MV-4-11 (cell line): ENCODE measurements at places on chromosomes 6 and 20.

GRCh38 chr6:14211562-14211942 lies 94.0 kb downstream of the CD83 start:
- peak; percentile 28 for DNase-seq

- no peak for DNase-seq
Observed at GRCh38 chr20:36251426-36251825, 15.1 kb downstream of the AAR2 start.

GRCh38 chr6:104608101-104608500 lies 251.6 kb downstream of the HACE1 start:
- peak; percentile 17 for DNase-seq

DNA sequence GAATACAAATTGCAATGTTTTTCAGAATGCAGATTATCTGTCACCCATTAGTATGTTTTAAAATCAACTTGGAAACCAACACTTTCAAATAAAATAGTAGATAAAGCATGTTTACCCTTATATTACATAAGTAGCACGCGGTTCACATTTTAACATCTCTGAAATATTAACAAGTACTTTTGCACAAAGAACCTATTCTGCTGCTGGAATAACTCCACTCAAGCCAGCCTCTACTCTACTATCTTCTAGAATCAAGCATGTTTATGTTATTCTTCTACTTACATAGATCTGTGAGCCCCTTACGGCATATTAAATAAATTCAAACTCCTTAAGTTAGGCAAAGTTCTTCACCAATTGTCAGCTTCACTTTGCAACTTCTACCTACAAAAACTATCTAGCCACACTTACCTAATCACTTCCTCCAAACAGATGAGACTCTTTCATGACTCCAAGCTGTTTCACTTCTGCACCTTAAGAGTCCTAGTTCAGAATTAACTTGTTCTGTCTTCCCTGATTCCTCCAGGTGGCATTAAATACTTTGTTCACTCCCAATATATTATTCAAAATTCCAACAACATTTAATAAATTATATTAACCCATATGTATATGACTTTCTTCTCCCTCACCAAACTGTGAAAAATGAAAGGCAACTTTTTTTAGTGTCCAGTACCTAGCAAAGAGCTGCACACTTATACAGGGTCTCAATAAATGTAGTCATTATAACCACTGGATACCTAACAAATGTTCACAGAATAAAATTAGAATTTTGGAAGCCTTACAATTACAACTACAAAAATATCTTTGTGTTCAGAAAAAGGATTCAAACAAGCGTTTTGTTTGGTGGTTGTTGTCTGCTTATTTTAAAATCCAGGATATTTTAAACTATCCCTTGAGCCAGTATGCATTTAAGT lies 12.1 kb downstream of the CEP85L start:
- no peak for DNase-seq

GRCh38 chr20:32135983-32136515 lies 26.5 kb downstream of the TM9SF4 start:
- DNase-seq: no peak

- DNase-seq: peak; percentile 41
Observed at GRCh38 chr20:58623579-58624473, 27.3 kb upstream of the STX16 start.

DNA sequence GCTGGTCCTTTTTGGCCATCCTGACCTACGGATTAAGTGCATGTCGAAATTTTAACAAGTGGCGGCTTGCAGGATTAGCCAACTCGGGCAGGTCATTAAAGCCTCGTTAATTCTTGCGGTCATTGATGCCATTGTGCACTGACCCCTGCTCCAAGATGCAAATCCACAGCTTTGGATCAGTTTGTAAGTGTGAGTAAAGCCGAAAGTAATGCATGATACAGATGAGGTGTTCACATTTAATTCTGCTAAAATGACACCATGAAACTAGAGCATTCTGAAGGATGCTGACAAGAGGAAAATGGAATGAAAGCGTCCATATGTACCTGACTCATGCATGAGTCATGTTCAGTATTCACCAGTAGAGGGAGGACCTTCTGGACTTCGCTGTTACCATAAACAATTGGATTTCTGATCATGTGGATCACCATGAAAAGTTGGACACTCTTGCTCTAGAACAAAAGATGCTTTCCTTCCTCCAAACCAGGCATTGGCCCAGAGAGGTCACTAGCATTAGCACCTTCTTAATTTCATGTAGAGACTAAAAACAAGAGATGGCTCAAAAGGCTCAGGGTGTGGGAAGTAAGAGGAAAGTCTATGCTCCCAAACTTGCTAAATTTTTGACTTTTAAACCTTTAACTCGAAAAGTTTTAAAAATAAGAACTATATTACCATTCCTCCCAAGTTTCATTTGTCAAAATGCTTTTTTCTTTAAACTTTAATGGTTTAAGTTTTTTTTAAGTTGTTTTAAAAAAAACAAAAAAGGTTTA lies 48.0 kb downstream of the MUC22 start:
- no peak for DNase-seq

DNA sequence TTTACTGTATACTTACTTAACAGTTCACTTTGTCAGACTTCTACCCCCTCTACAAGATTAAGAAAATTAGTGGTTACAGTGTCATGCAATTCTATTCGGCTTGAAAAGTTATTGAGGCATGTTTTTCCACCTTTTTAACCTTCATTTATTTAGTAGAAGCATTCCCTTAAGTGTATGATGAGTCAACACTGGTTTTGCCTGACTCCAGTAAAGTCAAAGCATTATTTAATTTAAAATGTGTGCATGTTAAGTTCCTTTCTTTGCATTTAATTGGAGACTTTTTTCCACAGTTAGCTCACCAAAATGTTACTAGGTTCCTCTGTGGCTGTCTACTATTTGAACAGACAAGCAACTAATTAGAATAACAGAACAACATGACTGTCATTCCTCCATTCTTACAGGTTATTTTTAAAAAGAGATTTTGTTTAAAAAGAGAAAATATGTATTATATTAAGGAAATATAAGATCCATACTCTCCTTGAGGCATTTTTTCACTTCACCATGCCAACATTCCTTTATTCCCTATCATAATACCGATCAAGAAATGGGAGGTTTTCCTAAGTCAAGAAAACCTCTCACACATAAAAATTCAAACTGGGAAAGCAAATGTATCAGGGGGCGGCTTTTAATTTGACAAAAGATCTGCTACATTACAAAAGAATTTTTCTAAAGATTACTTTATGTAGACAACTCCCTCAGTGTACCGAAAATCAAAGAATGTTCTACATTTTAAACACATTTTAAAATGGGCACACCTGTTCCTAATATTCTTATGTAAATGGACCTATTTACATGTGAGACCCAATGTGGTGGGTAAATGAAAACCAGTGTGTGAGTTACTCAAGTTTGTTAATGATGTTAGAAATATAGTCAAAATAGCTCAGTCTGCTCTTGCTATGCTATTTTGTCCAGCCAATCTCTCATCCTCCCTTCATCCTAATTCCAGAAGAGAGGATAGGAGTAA lies 361.2 kb downstream of the UTRN start:
- DNase-seq: no peak

DNA sequence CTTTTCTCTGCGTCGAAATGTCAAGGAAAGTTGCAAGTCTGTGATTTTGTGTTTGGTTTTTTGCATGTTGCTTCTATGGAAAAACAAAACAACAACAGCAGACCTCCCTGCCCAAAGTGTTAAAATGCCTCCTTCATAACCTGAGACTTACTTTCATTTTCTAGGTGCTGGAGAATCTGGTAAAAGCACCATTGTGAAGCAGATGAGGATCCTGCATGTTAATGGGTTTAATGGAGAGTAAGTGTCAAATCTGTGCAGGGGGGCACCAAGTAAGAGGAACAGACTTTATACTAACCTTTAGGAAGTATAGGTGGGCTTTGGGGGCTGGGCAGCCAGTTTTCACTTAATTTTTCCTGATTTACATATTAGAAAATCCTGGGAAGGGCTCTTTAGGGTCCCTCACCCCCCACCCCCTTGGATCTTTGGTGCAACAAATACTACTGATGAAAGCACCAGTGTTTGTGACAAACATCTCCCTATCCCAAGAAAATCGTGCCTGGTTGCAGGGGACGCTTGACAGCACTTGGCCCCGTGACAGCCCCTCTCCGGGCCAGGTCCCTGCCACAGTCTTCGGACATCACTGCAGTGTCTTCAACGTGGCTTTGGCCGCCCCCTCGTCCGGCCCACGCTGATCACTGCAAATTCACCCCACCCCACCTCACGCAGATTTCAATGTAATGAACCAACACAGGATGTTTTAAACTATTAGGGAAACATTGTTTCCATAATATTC lies 43.1 kb downstream of the GNAS start:
- DNase-seq: no peak

- DNase-seq: peak; percentile 3
Observed at GRCh38 chr6:155832596-155832995, 377.0 kb upstream of the NOX3 start.

- DNase-seq: peak; percentile 2
Observed at GRCh38 chr6:30446259-30446658, 43.0 kb upstream of the HLA-E start.

DNA sequence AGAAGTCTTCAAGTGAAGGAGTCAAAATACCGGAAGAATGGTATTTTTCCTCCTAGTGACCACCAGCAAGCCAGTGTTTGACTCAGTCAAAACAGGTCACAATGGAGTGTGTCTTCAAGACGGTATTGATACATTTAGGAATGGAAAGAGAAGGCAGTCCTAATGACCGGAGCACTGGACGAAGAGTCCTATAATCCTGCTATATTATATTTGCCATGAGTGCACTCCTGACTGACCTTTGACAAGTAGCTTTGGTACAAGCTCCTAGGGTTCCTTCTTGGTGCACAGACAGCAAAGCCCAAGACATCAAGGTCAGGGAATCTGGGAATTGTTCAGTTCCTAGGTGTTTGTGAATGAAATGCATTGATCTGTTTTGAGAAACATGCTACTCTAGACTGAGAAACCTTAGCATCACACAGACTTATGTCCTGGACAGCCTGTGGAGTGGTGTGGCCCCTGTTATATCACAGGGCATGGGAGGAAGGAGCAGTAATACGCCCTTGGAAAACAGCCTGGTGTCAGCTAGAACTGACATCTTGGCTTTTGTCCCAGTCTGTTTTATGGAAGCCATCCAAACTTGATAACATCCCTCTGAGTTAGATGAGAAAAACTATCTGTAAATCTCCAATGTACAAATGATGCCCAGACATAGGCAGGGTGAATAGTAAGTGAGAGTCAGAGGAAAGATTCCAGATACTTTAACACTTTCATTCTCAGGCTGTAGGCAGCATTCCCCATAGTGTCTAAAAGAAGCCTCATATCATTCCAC lies 18.5 kb downstream of the NOX3 start:
- no peak for DNase-seq

- no peak for DNase-seq
Observed at GRCh38 chr6:1705630-1706029, 95.9 kb downstream of the FOXC1 start.

GRCh38 chr6:134217105-134217797 lies 100.7 kb downstream of the SGK1 start:
- no peak for DNase-seq

- DNase-seq: no peak
Observed at GRCh38 chr20:48172357-48172702, 387.0 kb upstream of the SULF2 start.

- DNase-seq: no peak
Observed at GRCh38 chr6:2771079-2771478, 5.9 kb downstream of the WRNIP1 start.

- DNase-seq: peak; percentile 76
Observed at GRCh38 chr20:50292591-50293283, 102.1 kb downstream of the CEBPB start.

- DNase-seq: peak; percentile 69
Observed at GRCh38 chr6:15017261-15017660, 228.6 kb upstream of the JARID2 start.

- DNase-seq: no peak
Observed at GRCh38 chr6:444653-445275, 53.2 kb downstream of the IRF4 start.

DNA sequence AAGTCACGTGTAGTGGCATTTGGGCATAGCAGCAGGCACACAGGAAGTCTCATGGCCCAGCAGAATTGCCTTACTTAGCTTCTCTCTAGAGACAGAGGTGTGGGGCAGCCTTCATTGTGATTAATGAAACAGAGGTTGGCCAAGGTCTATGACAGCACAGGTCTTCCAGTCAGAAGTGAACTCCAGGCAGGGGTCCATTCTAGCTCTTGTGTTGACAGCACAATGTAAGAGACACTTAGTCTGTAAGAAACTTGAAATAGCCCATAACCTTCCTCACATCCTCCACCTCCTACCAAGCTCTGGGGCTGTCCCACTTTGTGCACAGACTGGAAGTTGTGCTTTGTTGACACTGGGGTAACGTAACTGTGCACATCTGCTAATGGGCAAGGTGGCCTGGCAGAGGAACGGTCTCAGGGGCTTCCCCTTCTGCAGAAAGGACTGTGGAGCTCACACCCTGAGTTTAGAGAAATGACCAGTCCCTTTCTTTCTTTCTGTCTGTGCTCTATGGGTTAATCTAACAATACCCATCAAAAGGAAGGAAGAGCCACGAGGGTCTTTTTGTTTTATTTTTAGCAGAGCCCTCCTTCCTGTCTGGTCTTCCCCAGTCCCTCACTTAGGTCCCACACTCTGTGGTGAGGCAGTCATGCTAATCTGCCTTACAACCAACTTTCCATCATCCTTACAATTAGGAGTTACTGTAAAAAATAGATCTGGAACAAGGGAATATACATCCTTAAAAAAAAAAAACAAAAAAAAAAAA lies 35.6 kb upstream of the TAGAP start:
- DNase-seq: no peak

DNA sequence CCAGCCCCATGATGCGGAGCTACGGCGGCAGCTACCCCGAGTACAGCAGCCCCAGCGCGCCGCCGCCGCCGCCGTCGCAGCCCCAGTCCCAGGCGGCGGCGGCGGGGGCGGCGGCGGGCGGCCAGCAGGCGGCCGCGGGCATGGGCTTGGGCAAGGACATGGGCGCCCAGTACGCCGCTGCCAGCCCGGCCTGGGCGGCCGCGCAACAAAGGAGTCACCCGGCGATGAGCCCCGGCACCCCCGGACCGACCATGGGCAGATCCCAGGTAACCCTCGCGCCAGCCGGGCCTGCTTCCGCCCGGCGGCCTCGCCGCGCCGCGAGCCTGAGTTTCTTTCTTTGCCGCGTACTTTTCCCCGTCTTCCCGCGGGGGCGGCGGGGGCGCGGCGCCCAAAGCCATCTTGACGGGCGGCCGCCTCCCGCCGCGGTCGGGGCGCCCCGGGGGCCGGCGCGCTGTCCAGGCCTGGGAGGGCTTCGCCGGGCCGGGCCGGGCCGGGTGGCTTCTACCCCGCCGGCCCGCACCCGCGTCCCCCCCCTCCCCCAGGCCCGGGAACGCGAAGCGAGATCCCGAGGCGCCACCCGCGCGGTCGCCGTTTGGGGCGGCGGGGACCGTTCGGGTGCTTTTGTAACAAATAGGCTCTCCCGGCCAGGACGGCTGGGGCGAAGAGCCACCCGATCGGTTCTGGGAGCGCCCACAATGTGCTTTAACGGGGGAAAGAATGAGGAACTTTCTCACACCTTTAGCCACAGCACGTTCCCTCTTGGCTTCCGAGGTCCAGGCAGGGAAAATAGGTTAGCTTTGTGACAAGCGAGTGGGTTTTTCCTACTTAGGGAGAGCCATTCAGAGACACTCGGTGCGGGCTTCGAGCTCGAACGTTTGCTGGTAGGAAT lies 2.3 kb downstream of the ARID1B start:
- peak; percentile 29 for DNase-seq
